Activated CD4-positive, alpha-beta T cell treated with anti-CD3 and anti-CD28 coated beads, Interleukin-2, amount 50 U/mL, for 48 hours (primary cell): ENCODE measurements at places on chromosomes 3 and 15.

GRCh38 chr3:117454254-117454653, 744.7 kb downstream of the TUSC7 start:
- DNase-seq = no peak

GRCh38 chr3:182244222-182244971, 532.7 kb downstream of the SOX2 start:
- DNase-seq = no peak

GRCh38 chr3:58383476-58383875, 50.2 kb downstream of the PDHB start:
- DNase-seq = no peak

- DNase-seq = no peak
Observed at GRCh38 chr15:79837846-79838245, 59.0 kb downstream of the MTHFS start.

DNA sequence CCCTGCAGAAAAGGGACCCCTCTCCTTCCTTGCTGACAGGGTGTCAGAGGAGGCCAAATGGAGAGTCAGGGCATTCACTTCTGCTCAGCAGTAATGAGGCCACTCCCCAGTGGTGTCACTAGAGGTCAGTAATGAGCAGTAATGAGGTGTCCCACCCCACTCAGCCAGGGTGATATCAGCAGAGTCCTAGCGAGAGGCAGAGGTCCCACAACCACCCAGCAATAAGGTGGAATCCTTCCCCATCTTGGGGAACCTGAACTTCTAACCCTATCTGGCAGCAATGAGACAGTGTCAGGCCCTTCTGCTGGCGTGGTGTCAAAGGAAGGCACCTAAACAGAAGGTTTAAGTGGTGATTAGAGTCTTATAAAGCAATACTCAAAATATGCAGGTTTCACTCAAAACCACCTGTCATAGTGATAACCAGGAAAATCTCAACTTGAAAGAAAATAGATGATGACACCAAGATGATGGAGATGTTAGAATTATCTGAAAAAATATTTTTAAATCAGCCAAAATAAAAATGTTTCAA, 12.9 kb downstream of the OCA2 start:
- peak; percentile 43 for DNase-seq

DNA sequence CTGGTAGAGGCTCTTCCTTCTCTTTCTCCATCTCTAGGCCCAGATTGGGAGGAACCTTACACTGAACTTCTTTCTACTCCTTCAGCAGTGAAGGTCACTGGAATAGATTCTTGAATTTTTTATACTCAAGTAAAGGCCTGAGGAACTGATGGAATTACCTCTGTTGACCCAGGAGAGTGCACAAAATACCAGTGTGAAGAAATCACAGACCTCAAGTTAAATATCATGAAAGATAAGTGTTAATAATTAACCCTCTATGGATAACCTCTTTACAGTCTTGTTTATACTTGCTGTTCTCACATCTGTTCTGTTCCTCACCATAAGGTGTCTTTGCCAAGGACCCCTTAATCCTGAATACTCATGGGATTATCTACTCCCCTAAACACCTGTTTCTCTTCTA, 244.4 kb upstream of the STAC start:
- DNase-seq = no peak

DNA sequence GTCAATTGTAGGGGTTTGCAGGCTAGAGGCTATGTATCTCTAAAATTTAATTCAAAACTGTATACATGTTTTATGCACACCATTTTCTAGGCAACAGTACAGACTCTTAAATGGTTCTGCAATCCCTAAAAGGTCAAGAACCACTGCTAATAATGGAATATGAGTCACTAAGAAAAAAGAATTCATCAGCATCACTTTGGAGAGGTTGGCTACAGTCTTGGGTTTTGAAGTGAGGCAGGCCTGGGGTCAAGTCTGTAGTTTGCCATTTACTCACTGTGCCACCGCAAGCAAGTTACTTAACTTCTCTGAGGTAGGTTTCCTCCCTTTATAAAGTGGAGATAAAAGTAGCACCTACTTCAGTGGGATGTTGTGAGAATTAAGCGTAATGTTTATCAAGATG, 33.7 kb downstream of the THRB start:
- DNase-seq = no peak

GRCh38 chr15:69794645-69795469, 302.9 kb downstream of the TLE3 start:
- DNase-seq = no peak

DNA sequence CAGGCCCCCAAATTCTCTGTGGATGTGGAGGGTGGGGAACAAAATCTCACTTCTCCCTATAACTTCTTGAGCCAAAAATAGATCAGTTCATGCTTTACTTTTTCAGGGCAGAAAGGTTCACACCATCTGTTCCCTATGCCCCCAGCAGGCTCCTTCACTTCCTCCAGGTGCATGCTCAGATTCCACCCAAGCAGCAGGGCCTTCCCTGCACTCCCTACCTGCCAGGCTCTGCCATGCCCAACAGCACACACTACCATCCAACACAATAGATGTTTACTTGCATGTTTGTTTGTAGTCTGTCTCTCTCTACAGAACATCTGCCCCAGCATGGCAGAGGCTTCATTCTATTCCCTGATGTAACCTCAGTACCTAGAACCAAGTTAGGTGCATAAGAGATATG, 43.3 kb downstream of the GABRB3 start:
- no peak for DNase-seq
